ENCODE measurements at places on chromosomes 11 and 22.

DNA sequence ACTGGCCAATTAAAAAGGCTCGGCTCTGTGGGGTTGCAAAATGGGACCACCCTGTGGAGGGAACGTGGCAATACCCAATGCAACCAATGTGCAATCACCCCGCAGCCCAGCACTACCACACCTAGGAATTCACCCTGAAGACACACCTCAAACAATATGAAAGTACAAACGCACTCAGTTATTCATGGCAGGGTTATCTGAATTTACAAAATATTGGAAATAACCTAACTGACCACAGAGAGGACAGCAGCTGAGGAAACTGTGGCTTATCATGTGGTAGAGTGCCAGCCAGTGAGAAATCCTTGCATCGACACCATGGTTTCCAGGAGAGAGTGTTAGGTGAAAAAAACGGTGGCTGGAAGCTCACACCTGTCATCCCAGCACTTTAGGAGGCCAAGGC is 18.7 kb downstream of the ALG12 start:
- H3K27me3 ChIP-seq = no peaks in the 10 kb centered on the region
- no peaks in the 10 kb centered on the region for H3K4me1 ChIP-seq
- H3K27ac ChIP-seq = no peak overlapping the region
- H3K36me3 ChIP-seq = peaks cover 7% of the 10 kb centered on the region

- no peaks in the 10 kb centered on the region for H3K27me3 ChIP-seq
- H3K27ac ChIP-seq = no peak overlapping the region
- H3K36me3 ChIP-seq = no peaks in the 10 kb centered on the region
Measured at GRCh38 chr22:27461470-27461869, 340.1 kb downstream of the MN1 start.

DNA sequence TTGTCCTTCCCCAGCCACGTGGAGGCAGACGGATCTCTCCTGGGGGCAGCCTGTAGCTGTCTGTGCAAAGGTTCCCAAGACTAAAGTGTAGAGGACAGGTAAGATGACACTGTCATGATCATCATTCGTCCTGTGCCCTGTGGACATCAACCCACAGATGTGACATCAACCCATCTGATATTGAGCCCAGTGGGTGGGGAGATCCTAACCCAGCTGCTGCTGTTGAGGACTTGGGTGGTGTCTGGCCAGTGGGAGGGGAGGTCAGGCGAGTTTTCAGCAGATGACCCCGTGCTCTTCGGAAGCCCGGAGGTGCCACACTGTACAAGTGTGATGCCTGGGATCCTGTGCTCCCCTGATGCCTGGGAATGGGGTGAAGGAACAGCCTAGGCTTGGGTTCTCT is 1.2 kb upstream of the GAL start:
- no peak overlapping the region for H3K4me3 ChIP-seq
- H3K36me3 ChIP-seq = no peaks in the 10 kb centered on the region
- no peaks in the 10 kb centered on the region for H3K4me1 ChIP-seq
- no peaks in the 10 kb centered on the region for H3K27me3 ChIP-seq
- H3K27ac ChIP-seq = no peak overlapping the region

DNA sequence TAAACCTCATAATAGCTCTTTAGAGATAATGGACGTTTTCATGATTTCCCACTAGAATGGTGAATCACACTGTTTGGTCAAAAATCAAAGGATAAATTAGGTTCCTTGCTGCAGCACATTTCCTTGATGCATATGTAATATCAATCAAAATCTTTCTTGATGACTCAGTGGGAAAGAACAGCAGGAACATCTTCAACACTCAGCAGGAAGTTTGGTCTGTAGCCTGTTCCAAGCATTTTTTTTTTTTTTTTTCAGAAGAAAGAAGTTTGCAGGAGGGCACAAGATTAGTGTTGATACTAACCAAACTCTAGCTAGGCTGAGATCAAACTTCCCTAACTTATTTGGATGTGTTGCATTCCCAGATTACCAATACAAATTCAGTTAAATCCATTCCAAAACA is 1529.8 kb downstream of the FAM181B start:
- no peaks in the 10 kb centered on the region for H3K4me1 ChIP-seq
- H3K4me3 ChIP-seq = no peak overlapping the region

GRCh38 chr11:86524620-86525352 is 147.6 kb downstream of the ME3 start:
- peaks cover 3% of the 10 kb centered on the region for H3K4me1 ChIP-seq
- H3K27ac ChIP-seq = peak overlapping the region; percentile 63
- H3K27me3 ChIP-seq = no peaks in the 10 kb centered on the region
- no peak overlapping the region for H3K4me3 ChIP-seq
- DNase-seq = peak; percentile 70

DNA sequence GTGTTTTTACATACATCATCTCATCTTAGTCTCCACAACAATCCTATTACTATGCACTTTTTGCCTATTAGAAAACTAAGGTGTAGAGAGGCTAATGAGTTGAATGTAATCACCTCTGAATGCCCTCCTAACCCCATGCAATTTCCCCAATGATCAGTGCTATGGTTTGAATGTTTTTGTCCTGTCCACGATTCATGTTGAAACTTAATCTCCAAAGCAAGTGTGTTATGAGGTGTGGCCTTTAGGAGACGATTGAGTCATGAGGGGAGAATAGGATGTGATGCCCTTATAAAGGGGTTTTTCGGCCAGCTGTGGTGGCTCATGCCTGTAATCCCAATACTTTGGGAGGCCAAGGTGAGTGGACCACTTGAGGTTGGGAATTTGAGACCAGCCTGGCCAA is 2.0 kb upstream of the CCDC73 start:
- H3K27me3 ChIP-seq = no peaks in the 10 kb centered on the region
- DNase-seq = no peak
- H3K4me3 ChIP-seq = no peak overlapping the region
- no peak overlapping the region for H3K27ac ChIP-seq

DNA sequence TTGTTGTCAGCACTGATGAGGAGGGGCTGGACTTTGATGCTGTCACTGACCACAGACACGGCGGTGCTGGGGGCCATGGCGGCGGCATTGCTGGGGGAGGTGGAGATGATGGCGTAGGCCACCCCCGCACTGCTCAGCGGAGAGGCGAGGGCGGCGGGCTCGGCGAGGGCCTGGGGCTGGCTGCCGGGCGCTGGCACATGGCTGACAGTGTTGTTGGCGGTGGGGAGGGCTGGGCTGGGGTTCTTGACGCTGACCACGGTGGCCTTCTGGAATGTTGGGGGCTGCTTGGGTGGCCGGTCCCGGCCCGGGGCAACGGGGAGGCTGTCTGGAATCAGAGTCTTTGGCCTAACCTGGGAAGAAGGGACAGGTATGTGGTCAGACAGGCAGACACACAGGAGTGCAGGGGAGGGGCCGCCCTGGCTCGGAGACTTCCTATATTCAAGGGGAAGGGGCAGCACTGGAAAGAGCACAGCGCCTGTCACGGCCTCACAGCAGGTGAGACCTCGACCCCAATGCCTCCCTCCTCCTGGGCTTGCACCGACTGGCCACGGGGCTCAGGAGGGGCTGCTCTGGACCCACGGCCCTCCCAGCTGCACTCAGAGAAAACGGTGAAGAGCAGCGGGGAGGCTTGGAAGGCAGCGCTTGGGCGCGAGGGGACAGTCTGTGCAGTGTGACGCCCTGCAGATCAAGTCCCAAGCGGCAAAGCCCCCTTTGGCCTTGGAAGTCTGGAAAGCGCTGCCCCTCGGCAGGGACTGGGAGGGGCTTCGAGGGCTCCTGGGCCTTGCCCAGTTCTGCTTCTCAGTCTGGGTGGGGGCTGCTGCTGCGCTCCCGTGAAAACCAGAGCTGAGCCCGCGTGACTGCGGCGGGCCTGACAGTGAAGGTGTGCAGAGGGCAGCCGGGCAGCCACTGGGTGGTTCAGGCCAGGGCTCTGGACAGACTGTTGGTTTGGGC is 93.2 kb downstream of the PHF21B start:
- H3K4me1 ChIP-seq = no peaks in the 10 kb centered on the region
- no peak overlapping the region for H3K4me3 ChIP-seq
- H3K27me3 ChIP-seq = no peaks in the 10 kb centered on the region
- no peak for DNase-seq
- H3K36me3 ChIP-seq = peaks cover 4% of the 10 kb centered on the region

GRCh38 chr11:1402355-1403077 is 12.8 kb downstream of the BRSK2 start:
- H3K36me3 ChIP-seq = no peaks in the 10 kb centered on the region
- no peak overlapping the region for H3K27ac ChIP-seq
- DNase-seq = no peak
- H3K4me1 ChIP-seq = no peaks in the 10 kb centered on the region
